ENCODE measurements at places on chromosomes 11 and 22.

DNA sequence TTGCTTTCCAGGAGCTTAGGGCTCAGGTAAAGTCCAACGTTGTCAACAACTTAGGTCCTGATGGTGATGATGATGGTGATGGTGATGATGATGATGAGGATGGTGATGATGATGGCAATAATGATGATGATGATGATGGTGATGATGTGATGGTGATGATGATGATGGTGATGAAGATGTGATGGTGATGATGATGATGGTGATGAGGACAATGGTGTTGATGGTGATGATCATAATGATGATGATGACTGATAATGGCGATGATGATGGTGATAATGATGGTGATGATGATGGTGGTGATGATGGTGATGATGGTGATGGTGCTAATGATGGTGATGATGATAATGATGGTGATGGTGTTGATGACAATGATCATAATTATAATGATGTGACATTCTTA lies 750.2 kb downstream of the TBC1D22A start:
- no peak for DNase-seq

GRCh38 chr11:56922421-56922820 lies 66.3 kb upstream of the OR5AK2 start:
- DNase-seq = no peak

DNA sequence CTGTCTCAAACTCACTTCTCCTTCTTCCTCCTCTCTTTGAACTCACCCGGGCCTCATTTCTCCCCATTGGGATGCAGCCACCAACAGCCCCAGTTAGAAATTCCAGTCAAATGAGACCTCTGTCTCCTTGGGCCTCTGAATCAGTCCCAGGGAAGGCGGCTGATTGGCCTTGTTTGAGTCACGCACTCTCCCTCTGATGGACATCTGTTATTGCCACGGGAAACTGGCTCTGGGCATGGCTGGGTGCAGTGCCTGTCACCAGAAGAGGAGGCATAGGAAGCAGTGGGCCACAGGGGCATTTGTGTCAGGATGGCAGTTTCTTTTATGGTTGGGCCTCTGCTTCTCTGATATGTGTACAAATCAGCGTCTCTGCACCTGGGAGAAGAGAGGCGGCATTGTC lies 9.6 kb upstream of the WNT11 start:
- no peak for DNase-seq

DNA sequence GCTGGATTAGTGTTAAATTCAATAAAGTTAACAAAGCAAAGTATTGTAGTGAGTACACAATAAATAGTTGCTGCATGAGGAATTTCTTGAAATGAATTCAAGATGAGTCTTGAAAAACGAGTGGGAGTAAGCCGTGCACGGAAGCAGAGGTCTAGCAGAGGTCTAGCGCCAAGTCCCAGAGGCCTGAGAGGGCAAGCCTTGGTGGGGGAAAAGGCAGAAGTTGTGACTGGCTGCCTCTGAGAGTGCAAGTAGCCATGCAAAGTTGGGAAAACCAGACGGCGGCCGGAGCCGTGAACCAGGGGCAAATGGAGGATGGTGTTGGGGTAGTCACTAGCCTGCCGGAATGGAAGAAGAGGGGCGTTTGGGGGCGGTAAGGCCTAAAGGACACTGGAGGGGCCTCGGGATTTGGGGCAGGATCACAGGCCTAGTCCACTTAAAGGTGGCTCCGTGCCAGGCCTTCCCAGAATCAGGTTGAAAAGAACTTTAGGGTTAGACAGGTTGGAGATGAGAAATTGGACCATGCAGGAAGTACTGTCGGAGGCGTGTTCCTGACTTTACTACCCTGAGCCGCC lies 379 bp upstream of the SLC3A2 start:
- DNase-seq = no peak

DNA sequence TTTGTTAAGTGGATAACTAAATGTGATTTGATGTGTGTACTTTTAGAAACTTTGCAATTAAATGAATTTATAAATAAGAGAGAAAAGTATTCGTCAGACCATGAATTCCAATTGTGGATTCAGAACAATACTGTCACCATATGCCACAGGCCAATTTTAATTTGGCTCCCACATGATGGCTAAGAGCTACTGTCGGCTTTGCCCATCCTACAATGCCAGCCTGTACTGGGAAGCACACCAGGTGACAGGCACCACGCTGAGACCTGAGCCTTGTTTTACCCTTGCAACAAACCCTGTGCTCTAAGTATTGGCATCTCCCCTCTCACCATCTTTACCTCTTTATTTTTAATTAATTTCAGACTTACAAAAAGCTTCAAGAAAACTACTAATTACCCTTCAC lies 14.0 kb downstream of the RAB30 start:
- no peak for DNase-seq

DNA sequence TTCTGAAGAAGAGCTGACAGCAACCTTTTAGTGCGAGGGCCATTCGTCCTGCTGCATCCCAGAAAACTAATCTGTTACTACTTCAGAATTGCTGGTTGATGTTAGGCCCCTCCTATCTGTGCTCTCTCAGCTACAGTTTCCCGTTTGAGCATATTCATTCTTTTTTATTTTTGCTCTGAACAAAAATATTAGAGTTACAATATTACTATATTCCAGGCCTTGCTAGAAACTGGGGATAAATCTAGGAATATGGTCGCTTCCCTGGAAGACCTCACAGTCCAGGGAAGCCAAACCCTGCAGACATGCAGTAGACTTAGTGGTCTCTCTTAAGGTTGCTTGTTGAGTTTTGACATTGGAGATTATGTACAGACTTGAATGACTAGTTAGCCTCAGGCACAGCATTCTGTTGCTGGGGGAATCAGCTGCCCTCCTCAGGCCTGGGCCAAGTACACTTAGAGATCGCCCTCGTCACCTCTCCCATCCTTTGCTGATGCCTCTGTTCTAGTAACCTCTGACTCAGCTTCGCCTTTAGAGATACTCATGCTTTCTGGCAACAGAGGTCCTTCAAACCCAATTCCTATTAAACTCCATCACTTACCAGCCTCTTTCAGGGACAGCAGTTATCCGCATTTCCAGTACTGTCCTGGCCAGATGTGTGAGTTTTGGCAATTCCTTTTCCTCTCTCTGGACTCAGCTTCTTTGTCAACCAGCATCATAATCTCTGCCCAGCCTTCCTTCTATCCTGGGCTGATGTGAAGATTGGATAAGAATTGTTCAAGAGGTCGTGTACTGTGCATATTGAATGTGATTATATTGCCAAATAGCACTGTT lies 698 bp upstream of the ANAPC15 start:
- DNase-seq = no peak

DNA sequence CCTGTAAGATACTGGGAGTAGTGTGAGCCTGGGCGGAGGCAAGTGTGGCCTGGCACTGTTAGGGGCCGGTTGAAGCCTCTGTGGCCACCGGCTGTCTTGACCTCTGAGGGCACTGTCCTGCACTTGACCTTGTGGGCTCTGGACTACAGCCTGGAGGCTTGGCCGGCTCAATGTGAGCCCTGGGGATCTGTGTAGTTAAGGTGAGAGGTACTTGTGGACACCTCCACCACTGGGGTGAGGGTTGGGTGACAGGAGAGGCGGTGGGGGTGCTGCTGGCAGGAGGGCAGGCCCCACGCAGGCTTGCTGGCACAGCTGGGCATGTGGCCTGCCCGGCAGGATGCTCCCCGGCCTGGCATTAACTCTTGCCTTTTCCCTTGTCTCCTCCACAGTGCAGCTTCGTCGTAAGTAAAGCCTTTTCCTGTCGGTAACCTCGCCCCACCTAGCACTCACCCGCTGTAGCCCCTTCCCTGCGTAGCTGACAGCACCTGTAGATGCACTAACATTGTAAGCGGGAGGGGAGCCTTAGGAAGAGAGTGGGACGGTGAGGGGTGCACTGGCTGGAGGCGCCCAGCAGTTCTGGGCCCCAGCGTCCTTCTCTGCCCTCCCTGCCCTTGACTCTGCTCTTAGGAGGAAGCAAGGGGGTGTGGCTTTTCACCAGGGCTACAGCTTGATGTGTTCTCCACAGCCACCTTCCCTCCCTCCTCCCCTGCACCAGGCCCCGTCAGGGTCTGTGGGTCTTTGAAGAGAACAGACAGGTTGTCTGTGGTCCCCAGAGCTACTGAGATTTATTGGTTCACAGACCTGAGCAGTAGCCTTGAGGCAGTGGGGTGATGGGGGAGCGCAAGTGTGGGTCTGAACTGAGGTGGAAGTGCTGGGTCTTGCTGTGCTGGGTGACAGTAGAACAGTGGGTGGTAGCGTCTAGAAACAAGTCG lies 17.6 kb downstream of the INCENP start:
- no peak for DNase-seq

DNA sequence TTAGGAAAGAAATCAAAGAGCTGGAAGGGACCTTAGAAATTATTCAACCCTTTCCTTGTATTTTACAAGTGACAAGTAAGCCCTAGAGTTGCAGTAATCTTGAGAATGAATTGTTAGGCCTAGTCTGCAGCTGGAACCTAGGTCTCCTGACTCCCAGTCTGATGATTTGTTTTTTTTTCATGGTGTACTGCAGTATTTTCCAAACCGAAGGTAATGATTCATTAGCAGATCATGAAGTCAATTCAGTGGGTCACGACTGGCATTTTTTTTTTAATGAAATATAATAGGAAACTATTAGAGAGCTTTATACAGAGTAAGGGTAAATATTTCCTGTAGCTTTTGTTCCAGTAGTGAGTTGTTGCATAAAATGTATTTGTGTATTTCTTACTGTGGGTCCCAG lies 42.8 kb downstream of the EXT2 start:
- no peak for DNase-seq

- no peak for DNase-seq
These were observed 928 bp downstream of the FBXO7 start for GRCh38 chr22:32475468-32476010.

Data from activated CD4-positive, alpha-beta T cell treated with anti-CD3 and anti-CD28 coated beads, Interleukin-2, amount 50 U/mL, for 4 hours (primary cell).